Epithelial cell of proximal tubule (primary cell): ENCODE measurements at places on chromosomes 11 and 22. TPM values are rescaled to one million over a fixed set of nuclear protein-coding genes. Genes with fewer than 3 reads are reported as not detected.

Gene FAM227A
- total RNA-seq = 1.0 and 2.0 TPM in 2 replicates

Gene ACTN3
- not detected in 2 replicates for total RNA-seq

Gene KCNJ11
- total RNA-seq = 0.22 and 0.63 TPM in 2 replicates

Gene TSSK2
- total RNA-seq = not detected in 2 replicates

Gene NR1H3
- total RNA-seq = 8.5 and 9.6 TPM in 2 replicates

Gene TMEM191B
- 0.98 TPM in 1 of 2 replicates, not detected in the other for total RNA-seq

Gene SLC5A4
- not detected in 2 replicates for total RNA-seq

Gene CCDC157
- total RNA-seq = 2.2 and 5.0 TPM in 2 replicates

Gene SERPIND1
- not detected in 2 replicates for total RNA-seq

Gene TMPRSS4
- 13.3 and 26.6 TPM in 2 replicates for total RNA-seq

Gene POLR2F
- 136 and 147 TPM in 2 replicates for total RNA-seq

Gene KRTAP5-11
- not detected in 2 replicates for total RNA-seq

Gene SCGB1A1
- total RNA-seq = not detected in 2 replicates

Gene OR8A1
- total RNA-seq = not detected in 2 replicates

Gene PTS
- 53.6 and 57.2 TPM in 2 replicates for total RNA-seq

Gene OR52I2
- total RNA-seq = not detected in 2 replicates

Gene EMSY
- 7.8 and 17.7 TPM in 2 replicates for total RNA-seq

Gene VWA5A
- total RNA-seq = 12.1 and 13.1 TPM in 2 replicates

Gene LBHD1
- total RNA-seq = 2.2 and 3.0 TPM in 2 replicates

Gene KRTAP5-8
- not detected in 2 replicates for total RNA-seq

Gene VSTM5
- total RNA-seq = 0.17 and 0.51 TPM in 2 replicates

Gene YPEL4
- 0.86 TPM in 1 of 2 replicates, not detected in the other for total RNA-seq

Gene CNIH2
- total RNA-seq = 0.43 and 0.58 TPM in 2 replicates

Gene PARVG
- not detected in 2 replicates for total RNA-seq

Gene GLYAT
- not detected in 2 replicates for total RNA-seq

Gene INS
- total RNA-seq = not detected in 2 replicates

Gene FAM181B
- total RNA-seq = 0.06 and 0.14 TPM in 2 replicates

Gene F2
- 0.17 TPM in 1 of 2 replicates, not detected in the other for total RNA-seq

Gene CASP5
- total RNA-seq = not detected in 2 replicates

Gene FAT3
- 0.80 and 1.2 TPM in 2 replicates for total RNA-seq

Gene EHF
- total RNA-seq = 17.1 and 22.7 TPM in 2 replicates

Gene ARAP1
- 56.2 and 60.2 TPM in 2 replicates for total RNA-seq

Gene ZNF70
- total RNA-seq = 2.2 and 2.5 TPM in 2 replicates

Gene TIGD3
- total RNA-seq = 0.75 and 1.2 TPM in 2 replicates

Gene KLHL22
- total RNA-seq = 18.0 and 21.9 TPM in 2 replicates

Gene OR51L1
- not detected in 2 replicates for total RNA-seq

Gene ARHGEF17
- 18.3 and 26.4 TPM in 2 replicates for total RNA-seq

Gene C11orf42
- not detected in 2 replicates for total RNA-seq

Gene SOX6
- 0.36 and 1.6 TPM in 2 replicates for total RNA-seq

Gene CAT
- 39.1 and 44.3 TPM in 2 replicates for total RNA-seq

Gene LRRC32
- 0.29 TPM in 2 replicates for total RNA-seq

Gene UCP2
- 86.2 and 139 TPM in 2 replicates for total RNA-seq

Gene PRRG4
- 2.7 and 3.1 TPM in 2 replicates for total RNA-seq

Gene KRTAP5-10
- not detected in 2 replicates for total RNA-seq

Gene OR5L1
- not detected in 2 replicates for total RNA-seq

Gene ABTB2
- 14.1 and 17.6 TPM in 2 replicates for total RNA-seq

Gene SYVN1
- total RNA-seq = 10.8 and 14.8 TPM in 2 replicates

Gene APOBEC3F
- 1.7 and 8.5 TPM in 2 replicates for total RNA-seq

Gene RCOR2
- 3.1 and 4.8 TPM in 2 replicates for total RNA-seq

Gene OR5A1
- total RNA-seq = not detected in 2 replicates

Gene NUDT8
- 23.4 and 29.3 TPM in 2 replicates for total RNA-seq

Gene TRPT1
- 63.3 and 98.1 TPM in 2 replicates for total RNA-seq

Gene ABCG4
- total RNA-seq = under 0.01 TPM in 1 of 2 replicates, not detected in the other

Gene MOV10L1
- 0.12 and 0.29 TPM in 2 replicates for total RNA-seq

Gene BTBD18
- not detected in 2 replicates for total RNA-seq

Gene SLC25A18
- total RNA-seq = not detected in 2 replicates

Gene SCO2
- total RNA-seq = 1.4 TPM in 1 of 2 replicates, not detected in the other

Gene NAALAD2
- 0.23 and 0.43 TPM in 2 replicates for total RNA-seq

Gene OR2AT4
- total RNA-seq = not detected in 2 replicates
